ENCODE measurements at places on chromosomes 12 and 14.

DNA sequence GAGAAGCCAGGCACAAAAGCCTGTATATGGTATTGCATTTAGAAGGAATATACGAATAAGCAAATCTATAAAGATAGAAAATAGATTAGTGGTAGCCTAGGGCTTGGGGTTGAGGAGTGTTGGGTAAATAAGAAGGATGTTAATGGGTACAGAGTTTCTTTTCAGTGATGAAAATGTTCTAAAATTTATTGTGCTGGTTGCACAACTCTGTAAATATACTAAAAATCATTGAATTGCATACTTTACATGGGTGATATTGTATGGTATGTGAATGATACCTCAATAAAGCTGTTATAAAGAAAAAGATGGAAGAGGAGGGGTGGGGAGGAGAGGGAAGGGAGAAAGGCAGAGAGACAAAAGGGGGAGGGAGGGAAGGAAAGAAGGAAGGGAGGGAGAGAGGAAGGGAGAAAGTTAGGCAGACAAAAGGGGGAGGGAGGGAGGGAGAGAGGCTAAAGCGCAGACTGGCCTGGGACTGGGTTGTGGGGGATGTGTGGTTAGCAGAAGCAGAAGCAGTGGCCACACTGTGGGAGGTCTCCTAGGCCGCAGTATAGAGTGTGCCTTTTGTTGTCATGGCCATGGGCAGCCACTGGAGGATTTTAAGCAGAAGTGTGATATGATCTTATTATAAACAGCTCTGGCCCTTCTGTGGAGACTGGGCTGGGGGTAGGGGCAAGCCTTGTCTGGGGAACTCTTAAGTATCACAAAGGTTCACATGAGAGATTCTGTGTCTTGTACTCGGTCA lies 73.6 kb upstream of the ELK3 start:
- DNase-seq, result no peak

DNA sequence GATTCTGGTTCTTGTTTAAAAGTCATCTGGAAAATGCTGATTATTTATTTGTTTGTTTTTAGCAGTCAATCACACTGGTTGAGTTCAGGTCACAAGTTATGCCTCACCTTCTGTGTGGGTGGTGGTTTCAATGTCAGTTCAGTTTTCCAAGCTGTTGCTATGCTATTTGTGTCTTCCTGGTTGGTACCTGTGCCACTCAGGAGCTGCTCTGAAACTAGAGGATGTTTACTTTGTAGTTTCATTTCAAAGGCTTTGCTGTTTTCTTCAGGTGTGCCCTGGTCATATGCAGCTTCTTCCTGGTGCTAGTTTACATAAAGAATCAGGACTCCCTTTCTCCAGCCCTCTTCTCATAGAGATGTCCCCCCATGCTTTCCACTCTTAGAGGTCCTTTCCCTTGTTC lies 75.7 kb upstream of the PPP4R3A start:
- DNase-seq, result no peak

DNA sequence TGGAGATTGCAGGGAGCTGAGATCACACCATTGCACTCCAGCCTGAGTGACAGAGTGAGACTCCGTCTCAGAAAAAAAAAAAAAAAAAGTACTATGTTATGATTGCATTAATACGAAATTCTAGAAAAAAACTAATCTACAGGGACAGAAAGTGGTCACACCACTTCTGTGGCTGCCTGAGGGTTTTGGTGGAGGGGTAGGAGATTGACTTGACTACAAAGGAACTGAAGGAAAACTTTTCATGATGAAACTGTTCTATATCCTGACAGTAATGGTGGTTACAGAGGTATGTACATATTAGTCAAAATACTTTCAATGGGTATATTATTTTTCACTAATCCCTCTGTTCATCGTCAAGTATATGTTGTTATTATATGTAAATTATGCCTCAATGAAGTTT lies 42.1 kb downstream of the FOXN3 start:
- DNase-seq, result no peak

DNA sequence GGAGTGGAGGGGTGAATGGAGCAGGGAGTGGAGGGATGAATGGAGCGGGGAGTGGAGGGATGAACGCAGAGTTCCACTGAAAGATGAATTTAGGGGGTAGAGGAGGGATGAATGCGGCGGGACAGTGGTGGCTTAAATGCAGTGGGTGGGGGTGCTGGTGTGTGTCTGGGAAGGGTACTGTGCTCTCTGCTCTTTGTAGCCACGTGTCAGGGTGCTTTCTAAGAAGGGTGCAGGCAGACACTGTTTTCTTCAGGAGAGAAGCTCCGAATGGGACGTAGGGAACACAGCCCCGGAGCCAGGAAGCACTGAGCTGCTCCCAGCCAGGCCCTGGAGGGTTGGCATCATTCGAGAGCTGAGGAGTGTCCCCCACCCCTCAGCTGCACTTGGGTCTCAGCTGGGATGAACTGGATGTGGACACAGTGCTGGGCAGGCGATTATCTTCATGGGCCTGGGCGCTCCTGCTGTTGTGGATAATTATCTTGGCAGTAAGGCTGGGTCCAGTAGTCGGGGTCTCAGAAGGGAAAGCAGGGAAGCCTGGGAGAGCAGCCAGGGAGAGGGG lies 9.5 kb upstream of the CEP170B start:
- DNase-seq, result no peak

DNA sequence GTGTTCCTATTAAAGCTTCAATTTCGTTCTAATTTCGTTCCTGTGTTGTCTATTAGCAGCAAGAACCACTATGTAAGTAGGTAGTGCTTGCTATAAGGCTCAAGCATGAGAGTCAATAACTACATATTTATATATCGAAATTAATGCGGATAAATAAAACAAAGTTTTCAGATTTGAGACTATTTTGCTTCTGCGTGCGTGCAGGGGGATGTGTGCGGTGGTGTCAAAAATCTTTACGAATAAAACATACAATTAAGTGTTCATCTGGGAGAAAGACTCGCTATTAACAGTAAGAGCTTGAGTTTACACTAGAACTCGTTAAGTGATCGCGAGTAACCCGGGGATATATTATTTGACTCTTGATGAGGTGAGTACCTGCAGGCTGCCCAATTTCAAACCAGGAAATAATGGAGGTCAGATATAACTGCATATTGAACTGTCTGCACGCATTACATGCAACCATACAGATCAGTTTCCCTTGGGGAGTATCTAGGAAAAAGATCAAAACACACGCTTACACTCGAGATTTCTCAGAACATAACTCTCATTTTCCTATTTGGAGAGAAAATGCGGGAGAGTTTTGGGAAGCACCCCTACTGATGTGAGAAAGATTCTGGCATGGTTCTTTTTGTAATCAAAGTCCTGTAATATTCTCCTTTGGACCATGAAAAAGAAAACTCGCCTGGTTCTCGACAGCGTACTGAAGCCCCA lies 813 bp downstream of the TWF1 start:
- DNase-seq, result no peak

DNA sequence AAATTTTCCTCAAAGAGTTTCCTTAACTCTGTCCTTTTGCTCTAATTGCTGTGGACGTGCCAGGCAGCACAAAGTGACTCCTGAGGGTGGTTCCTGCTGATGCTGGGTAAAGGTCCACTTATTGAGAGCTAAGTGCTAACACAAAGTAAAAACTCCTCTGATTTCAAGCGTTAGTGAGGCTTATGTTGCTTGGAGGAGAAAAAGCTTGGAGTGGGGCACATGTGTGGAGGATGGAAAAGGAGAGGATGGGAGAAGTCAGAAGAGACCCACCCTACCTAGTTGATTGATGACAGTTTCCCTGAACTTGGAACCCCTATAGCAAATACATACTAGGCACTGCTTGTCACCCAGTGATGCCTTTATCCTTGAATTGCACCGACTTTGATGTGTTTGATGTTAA lies 10.1 kb upstream of the SLC11A2 start:
- DNase-seq, result no peak

GRCh38 chr12:130087222-130087621 lies 75.0 kb upstream of the FZD10 start:
- DNase-seq, result no peak

- DNase-seq, result no peak
Observed at GRCh38 chr12:39081910-39082309, 176.5 kb upstream of the CPNE8 start.

GRCh38 chr12:32273063-32273522 lies 126.3 kb upstream of the FGD4 start:
- no peak for DNase-seq

GRCh38 chr12:24393071-24393470 lies 443.6 kb upstream of the SOX5 start:
- DNase-seq, result no peak

GRCh38 chr12:62003701-62004100 lies 256.5 kb upstream of the USP15 start:
- no peak for DNase-seq

- no peak for DNase-seq
Observed at GRCh38 chr12:116734156-116734768, 3.6 kb downstream of the SPRING1 start.

- no peak for DNase-seq
Observed at GRCh38 chr12:4289231-4289878, 15.8 kb downstream of the CCND2 start.

DNA sequence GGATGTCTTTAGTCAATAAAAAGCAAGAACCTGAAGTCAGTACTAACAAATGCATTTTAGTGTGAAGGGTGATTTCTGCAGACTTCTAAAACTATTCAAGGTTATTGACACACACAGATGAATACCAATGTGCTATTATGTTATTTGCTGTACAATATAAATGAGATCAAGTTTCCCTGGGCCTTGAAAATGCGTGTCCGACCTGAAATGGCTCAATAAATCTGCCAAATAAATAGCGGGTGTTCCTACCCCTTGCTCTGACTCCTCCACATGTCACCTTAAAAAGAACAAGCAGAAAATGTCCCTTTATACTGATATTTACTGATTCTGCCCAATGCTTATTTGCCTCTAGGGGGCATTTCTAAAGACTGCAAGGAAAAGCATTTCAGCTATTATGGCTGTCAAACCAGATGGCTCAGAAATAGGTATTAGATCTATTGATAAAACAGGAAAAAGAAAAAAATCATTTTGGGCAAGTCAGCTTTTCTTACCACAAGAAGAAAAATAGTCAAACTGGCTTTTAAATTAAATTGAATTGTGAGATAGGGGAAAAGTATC lies 367.3 kb upstream of the KITLG start:
- no peak for DNase-seq

- peak; percentile 42 for DNase-seq
Observed at GRCh38 chr12:50282721-50283228, 545 bp downstream of the LIMA1 start.

DNA sequence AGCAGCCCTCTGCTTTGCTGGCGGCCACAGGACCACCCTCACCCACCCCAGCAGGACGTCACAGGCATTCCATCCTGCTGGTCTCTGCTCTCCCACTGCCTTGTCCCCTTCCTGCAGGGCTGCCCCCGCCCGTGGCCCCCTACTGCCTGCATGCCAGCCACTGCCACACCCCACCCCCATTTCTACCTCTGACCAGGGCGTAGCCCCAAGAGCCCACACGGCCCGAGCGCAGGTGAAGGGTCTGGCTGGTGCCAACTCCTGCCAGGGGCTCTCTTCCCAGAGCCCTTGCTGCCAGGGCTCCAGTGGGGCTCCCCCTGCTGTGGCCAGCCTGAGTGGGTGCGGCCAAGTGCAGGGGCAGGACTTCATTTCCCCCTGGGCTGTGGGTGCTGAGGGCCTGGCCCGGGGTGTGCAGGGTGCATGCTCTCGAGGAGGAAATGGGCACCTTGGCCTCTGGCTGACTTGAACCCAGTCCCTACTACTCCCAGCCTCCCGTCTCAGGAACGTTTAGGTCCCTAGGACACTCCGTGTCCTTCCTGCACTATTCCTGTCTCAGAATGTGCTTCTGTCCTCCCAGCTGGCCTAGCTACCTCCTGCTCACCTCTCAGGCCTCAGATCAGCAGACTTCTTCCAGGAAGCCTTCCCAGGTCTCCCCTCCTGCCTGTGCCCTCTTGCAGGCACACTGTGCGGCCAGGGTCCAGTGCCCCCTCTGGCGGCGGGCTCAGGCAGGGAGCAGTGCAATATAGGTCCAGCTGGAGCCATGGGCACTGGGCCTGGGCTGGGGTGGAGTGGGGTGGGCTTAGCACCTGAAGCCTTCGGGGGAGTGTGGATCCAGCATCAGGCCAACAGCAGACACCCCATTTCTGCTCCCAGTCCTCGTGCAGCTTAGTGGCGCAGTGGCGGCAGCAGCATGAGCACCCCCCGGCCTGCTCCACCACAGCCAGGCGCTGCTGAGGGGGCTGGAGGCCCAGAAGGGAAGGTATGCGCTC lies 1.4 kb downstream of the LBHD2 start:
- DNase-seq, result no peak

DNA sequence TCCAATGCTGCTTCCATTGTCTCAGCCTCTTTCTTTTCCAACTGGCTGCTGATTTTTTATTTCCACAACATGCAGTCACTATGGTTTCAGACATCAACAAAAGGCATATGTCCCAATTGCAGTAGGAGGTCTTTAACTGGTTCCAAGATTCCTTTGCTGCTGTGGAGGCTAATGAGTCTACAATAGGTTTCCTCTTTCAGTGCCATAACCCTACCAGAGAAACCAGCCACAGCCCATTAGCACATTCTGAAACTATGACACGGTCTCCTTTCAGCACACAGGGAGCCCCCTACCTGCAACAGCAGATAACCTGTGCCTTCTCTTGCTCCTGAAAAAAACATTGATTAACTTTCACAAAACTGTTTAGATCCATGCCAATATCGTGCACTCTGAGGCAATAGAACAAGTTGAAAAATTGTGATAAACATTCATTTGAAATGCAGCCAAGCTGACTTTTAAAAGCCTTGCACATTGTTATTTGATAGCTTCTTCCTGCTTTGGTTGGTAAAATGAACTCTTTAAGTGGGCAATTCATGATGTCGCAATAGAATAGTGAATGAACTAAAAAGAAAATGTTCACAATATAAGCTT lies 32.4 kb downstream of the PLEKHG7 start:
- no peak for DNase-seq

- DNase-seq, result no peak
Observed at GRCh38 chr12:85325442-85325841, 45.4 kb downstream of the ALX1 start.

DNA sequence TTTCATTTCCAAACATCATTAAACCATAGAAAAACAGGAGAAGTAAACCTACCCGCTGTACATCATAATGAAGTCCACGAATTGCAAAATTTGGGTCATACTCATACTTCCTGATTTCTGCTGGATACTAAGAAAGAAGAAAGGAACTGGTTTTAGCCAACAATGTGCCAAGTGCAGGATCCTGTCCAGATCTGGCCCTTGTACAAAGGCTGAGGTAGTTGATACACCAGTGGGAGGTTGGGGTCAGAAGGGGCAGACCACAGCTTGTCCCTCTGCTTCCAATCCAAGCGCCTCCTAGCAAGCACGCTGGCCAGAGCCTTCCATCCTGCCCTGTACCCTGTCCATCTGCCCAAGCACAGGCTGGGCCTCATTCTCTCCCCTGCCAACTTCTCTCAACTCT lies 34.2 kb downstream of the NT5DC3 start:
- no peak for DNase-seq
